GM12878 (cell line): ENCODE measurements at places on chromosomes 3 and 15.

- DNase-seq, result no peak
These were observed 639.4 kb upstream of the TBL1XR1 start for GRCh38 chr3:177836671-177837070.

DNA sequence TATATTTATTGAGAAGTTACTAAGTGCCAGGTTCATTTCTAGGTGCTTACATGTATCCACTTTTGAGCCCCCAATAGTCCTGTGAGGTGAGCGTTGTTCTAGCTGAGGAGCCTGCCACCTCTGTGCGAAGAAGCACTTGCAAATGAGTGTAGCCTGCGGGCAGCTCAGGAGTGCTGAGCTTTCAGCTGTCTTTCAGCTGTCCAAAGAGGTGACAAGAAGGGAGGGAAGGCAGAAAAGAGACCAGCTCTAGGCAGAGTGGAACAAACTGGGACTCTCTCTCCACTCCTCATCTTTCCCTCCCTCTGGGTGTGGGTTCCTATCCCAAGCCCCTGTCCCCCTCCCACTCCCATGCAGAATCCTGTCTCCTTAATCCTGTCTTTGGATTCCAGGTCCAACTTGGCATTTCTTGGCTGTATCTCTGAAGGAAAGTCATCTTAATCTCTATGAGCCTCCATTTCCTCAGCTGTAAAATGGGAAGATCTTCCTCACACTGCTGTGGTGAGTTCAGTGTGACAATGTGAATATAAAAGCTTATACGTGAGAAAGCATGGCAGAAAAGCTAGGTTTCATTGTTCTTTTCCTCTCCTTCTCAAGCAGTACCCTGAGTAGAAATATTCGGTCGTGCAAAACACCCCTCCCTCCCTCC is 6.7 kb upstream of the SRP14 start:
- DNase-seq, result no peak

- DNase-seq, result no peak
These were observed 16.8 kb upstream of the ATP1B3 start for GRCh38 chr3:141859651-141860050.

- no peak for DNase-seq
These were observed 71.5 kb upstream of the GALNT15 start for GRCh38 chr3:16102905-16103364.

- DNase-seq, result no peak
These were observed 592.1 kb downstream of the SI start for GRCh38 chr3:164486150-164486549.

DNA sequence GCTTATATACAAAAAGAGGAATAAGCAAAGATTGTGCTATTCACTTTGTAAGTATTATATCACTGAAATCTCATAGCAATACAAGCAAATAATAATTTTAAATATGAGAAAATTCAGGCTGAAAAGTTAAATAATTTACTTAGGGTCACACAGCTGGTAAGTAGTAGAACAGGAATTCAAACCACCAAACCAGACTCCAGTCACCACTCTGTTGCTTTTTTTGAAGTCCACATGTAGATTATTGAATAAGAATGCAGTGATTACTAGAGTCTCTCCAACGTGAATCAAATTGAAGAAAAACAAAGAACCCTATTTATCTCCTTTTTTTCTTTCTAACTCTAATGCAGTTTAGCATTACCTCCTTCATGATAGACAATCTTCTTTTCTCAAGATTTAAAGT is 15.9 kb downstream of the SPICE1 start:
- no peak for DNase-seq

DNA sequence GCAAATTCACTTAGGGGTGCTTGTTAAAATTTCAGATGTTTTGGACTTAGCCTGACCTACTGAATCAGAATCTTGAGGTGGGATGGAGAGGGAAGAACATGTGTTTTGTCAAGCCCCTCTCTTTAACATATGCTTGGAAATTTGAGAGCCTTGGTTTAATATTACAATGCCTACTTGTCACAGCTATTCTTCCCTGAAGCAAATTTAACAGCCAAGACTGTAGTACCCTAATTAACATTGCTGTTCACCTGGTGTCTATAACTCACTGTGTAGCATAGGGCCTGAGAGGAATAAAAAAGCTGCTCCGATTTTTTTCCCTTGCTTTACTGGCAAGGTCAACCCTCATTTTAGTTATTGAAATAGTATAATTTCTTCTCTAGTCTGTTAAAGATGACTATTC is 880.1 kb downstream of the CADM2 start:
- no peak for DNase-seq

DNA sequence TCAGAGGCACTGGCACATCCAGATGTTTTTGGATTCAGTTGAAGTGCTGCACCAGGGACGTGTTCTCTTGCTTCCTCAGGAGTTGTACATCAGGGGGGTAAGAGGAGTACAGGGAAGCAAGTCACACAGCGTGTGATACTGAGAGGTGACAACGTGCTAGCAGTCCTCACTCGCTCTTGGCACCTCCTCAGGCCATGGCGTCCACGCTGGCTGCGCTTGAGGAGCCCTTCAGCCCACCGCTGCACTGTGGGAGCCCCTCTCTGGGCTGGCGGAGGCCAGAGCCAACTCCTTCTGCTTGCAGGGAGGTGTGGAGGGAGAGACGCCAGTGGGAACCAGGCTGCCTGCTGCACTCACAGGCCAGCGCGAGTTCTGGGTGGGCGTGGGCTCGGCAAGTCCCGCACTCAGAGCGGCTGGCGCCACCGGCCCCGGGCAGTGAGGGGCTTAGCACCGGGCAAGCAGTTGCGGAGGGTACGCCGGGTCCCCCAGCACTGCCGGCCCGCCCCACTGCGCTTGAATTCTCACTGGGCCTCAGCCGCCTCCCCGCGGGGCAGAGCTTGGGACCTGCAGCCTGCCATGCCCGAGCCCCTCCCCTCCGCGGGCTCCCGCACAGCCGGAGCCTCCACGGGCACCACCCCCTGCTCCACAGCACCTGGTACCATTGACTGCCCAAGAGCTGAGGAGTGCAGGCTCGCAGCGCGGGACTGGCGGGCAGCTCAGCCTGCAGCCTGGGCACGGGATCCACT is 64.5 kb downstream of the PLD1 start:
- no peak for DNase-seq

DNA sequence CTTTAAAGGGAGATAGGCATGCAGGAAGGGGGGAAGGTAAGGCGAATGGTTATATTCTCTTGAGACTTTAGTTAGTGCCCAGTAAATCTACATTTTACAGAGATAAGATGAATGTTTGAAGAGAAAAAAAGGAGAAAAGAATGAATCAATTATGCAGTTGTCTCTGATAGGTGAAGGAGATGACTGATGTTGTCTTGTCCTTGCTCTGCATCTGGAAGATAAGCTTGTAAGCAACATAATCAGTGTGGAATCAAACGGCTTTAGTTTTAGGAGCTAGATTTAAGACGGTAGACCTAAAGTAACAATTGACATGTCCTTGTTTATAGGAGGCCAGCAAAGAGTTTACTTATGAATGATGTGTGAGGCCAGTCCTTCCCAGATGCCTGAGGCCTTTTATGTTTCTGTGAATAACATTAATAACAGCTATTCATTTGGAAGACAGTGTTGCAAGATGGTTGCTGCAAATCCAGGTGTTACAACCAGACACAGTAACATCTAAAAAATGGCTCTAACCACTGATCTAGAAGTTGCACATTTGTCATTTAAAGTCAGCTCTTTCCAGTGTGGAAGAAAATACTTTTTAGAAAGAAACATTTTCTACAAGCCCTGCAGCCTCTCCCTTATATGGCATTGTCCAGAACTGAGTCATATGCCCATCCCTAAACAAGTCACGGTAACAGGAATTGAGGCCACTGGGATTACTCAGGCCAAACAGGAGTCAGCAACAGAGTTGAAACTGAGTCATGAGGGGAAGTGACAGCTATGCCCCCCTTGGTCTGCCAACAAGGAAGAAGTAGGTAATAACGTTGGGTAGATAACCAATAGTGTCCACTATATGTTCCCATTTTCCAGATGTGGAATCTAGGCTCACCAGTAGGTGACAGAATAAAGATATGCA is 77.5 kb upstream of the FBN1 start:
- no peak for DNase-seq

GRCh38 chr3:147613725-147614124 is 204.6 kb downstream of the ZIC1 start:
- no peak for DNase-seq

- DNase-seq, result no peak
These were observed 203.5 kb downstream of the UBE2E2 start for GRCh38 chr3:23406601-23407000.

DNA sequence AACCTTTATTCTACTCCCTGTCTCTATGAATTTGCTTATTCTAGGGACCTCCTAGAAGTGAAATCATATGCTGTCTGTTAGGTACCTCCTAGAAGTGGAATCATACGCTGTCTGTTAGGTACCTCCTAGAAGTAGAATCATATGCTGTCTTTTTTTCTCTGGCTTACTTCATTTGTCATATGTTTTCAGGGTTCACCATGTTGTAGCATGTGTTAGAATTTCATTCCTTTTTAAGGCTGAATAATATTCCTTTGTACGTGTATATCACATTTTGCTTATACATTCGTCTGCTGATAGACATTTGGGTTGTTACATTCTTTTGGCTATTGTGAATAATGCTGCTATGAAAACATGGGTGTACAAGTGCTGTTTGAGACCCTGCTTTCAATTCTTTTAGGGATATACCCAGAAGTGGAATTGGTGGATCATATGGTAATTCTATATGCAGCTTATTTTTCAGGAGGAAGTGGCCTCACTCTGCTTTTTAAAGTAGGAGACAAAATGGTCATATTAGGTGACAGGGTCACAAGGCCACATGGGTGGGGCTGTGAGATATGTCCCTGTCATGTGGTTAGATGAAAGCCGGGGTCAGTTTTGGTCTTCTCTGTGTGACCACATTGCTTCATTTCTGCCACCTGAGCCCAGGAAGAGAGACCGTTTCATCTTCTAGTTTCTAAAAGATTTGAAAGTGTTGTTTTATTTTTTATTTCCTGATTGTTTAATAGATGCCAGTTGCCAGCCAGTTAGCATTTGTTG is 76.7 kb downstream of the FLNB start:
- peak; percentile 40 for DNase-seq

GRCh38 chr3:59237121-59237520 is 187.3 kb upstream of the CFAP20DC start:
- DNase-seq, result no peak
